ENCODE measurements at places on chromosomes 5 and 9.
A peak's percentile ranks its signal among the peaks of the same experiment; 100 is the strongest.

GRCh38 chr5:113068559-113068958 is 92.0 kb downstream of the DCP2 start:
- ATAC-seq: no peak

DNA sequence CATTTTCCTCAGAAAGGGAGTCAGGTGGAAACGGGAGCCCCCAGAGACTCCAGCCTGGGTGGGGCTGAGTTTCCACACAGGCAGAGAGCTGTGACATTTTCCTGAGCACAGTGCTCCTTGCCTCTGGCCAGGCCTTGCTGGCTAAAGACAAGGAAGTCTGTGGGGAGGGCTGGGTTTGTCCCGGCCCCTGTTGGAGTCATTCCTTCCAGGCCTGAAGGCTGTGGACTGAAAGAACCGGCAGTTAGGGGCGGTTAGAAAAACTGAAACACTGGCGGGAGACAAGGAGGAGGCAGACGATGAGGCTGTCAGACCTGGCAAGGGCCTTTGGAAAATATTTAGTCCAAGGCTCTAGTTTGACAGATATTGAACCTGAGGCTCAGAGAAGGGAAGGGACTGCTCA is 29.9 kb downstream of the COL15A1 start:
- ATAC-seq: no peak

DNA sequence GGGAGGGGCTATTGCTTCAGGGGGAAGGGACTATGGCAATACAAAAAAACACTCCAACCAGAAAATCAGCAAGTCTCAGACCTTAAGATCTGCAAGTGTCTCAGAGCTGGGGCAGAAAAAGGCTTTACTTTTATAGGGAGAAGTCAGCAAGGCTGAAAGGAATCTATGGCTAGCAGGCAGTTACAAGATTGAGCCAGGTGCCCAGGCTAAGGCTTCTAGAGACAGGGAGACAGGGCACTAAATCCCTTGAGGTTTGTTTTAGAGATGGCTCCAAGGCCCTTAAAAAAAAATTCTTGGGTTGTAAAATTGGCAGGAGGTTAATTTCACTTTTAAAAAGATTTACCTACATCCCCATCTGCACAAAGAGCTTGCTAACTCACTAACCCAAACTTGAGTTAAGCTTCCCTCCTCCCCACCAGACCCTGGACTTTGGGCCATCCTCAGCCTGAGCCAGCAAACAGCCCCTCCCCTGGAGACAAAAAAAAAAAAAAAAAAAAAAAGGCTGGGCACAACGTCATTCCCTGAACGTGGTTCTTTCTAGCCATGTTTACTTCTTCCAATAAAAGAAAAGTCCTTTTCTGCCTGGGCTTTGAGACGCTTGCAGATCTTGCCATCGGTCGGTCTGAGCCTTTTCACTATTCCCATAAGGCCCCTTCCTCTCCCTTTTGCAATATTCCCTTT is 17.9 kb downstream of the NIPAL4 start:
- ATAC-seq: no peak

DNA sequence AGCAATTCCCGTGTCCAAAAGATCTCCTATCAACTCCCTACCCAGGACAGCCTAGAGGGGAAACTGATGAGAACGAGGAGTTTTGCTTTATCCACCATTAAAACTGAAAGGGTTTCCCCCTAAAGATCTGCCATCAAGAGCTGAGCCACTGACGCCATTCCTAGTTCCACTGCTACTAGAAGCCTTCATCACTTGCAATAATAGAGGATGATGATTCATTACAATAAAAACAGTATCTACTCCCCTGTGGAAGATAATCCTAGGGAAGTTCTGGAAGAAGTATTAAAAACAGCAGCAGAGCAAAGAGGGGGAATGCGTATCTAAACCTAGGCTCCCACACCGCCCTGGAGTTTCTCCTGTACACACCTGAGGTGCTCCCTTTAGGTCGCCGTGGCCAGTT is 394.5 kb downstream of the BNC2 start:
- ATAC-seq: no peak

DNA sequence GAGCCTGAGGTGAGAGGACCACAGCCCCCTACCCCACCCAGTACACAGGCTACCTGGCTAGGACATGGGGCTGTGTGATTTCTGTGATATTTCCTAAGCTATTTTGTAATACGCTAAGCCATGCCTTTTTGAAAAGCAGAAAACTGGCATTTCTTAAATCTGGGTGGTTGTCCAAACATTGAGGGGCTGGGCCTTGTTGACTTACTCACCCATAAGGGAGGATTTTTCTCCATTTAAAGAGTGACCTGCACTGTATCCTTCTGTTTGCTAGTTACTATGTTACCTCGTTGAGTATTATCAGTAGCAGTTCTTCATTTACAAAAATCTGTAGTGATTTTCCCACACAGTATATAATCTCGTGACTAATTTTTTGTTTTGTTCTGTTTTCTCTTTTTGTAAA is 117.5 kb upstream of the OTULINL start:
- ATAC-seq: peak; percentile 79

- ATAC-seq: peak; percentile 90
Measured at GRCh38 chr5:83721953-83722901, 1.6 kb upstream of the HAPLN1 start.

DNA sequence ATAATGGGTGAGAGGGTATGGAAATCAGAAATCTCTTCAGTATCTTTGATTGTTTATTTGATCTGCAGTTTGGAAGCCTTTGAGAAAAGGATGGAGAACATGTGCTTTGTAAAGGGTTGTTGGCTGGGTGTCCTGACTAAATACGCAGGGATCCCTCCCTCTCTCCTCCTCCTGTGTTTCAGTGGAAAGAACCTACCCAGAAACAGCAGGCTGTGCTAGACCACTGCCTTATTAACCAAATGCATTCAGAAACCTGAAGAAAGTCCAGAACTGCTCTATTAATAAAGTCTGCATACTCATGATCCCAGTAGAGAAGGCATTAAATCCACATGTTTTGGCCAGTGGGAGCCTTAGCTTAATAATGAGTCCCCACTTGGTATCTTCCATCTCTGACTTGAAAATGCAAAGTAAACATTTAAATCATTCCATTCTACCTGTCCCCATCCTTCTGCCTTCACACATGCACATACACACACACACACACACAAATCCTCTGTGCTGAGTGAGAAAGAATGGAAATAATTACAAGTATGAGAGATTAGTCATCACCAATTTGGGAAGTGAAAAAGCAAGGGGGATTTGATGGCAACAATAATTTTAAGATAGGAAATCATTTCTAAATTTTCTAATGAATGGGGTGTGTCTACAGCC is 10.0 kb upstream of the LECT2 start:
- peak; percentile 61 for ATAC-seq

DNA sequence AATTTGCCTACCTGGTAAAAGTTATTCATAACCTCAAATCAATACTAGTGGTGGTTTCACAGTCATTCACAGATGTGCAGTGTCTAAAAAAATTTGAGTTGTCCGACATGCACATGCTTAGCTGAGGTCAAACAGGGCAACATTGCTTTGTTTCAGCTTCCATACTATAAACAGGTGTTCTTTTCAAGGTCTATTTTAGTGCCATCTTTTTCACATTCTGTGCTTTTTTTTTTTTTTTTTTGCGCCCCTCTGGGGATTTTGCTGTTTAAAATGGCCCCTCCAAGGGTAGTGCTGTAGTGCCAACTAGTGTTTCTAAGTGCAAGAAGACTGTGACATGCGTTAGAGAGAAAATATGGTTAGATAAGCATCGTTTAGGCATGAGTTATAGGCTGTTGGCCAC is 14.5 kb downstream of the PHAX start:
- no peak for ATAC-seq

DNA sequence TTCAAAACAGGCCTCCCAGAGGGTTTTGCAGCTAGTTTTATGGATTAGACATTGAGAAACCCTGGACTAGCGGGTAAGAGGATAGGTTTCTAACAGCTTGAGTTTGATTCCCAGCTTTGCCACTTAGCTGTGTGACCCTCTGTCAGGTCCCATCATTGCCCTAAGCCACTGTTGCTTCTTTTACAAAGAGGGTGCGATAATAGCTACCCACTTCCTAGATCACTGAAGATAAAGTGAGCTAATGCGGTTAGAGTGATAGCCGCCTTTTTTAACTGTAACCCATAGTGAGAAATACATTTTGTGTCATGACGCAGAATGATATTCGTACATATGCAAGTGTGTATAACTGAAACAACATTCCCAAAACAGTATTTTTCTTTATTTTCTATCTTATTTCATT is 40.3 kb downstream of the CSF1R start:
- ATAC-seq: no peak

DNA sequence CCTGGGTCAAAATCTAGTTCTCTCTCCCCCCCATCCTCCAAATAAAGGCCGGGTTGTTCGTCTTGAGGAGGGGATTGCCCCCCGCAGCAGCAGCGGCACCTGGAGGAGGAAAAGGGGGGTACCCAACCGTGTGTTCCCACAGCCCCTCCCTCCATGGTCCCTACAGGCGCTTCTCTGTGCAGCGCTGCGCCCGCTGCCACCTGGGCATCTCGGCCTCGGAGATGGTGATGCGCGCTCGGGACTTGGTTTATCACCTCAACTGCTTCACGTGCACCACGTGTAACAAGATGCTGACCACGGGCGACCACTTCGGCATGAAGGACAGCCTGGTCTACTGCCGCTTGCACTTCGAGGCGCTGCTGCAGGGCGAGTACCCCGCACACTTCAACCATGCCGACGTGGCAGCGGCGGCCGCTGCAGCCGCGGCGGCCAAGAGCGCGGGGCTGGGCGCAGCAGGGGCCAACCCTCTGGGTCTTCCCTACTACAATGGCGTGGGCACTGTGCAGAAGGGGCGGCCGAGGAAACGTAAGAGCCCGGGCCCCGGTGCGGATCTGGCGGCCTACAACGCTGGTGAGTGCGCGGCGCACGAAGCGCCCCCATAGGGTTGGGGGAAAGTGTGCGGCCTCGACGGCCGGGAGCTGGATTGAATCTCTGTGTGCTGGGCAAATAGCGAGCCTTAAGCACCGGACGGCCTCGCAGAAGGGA is 3.5 kb downstream of the LHX2 start:
- ATAC-seq: no peak

DNA sequence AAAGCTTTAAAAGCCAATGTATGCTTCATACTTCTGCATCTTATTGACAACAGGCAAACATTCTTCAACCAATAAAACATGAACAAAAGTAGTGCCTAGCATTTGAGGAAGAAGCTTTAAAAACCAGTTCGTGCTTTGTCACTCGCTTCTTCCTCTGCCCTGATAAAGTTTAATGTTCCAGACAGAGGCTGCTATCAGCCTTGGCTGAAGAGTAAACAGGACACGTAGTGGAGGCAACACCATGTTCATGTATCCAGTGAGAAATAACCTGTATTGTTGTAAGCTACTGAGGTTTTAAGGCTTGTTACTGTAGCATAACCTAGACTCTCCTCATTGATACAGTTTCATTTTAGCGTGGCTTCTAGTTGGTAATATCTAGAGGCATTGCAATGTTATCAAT is 3.2 kb upstream of the FUBP3 start:
- ATAC-seq: no peak

- ATAC-seq: no peak
Measured at GRCh38 chr5:109161914-109162683, 247.7 kb downstream of the PJA2 start.

DNA sequence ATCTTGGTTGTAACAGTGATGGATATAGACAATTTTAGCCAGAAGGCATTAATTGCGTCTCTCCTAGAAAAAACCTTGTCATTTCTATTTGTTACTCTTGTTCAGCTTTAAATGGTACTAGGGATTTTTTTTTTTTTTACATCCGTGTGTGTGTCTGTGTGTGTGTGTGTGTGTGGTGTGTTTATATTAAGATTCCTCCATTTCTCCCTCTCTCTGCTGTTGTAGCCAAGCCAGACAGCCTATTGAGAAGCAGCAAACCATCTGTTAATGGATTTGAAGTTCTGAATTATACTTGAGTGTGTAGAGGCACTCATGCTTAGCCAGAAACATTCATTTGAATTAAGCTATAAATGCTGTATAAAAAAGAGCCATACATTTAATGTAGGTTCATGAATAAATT is 72.3 kb downstream of the SLF1 start:
- ATAC-seq: peak; percentile 61

- no peak for ATAC-seq
Measured at GRCh38 chr5:52024359-52024758, 641.1 kb downstream of the ISL1 start.

GRCh38 chr9:124652615-124653393 is 118.3 kb downstream of the NR6A1 start:
- ATAC-seq: peak; percentile 22

- ATAC-seq: no peak
Measured at GRCh38 chr9:97924386-97924785, 2.1 kb upstream of the TRMO start.

DNA sequence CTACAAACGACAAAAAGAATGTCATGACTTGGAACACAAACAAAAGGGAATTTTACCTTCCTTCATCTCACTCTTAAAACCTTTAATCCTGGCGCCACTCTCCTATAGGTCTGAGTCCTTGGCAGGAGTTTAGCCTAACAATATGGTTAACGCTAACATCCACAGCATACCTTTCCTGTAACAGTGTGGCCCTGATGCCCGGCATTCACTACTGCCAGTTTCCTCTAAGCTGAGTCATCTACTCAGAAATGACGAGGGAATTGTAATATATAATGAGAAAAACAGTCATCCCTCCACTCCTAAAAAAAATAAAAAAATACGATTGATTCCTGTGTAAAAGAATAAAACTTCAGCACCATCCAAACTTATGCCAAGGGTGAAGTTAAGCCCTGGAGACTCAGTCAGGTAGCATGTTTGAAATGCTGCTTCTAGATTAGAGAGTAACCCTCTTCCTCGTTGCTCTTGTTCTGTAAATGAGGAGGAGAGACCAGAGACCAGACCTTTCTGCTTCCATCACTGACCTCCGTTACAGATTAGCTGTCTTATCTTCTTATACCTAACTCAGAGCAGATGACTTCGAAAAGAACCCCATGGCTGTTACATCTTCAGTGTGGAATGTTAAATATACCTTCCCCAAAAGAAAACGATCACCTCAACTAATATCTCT is 37.4 kb downstream of the CCDC125 start:
- peak; percentile 62 for ATAC-seq

- ATAC-seq: no peak
Measured at GRCh38 chr5:145557345-145557744, 277.8 kb downstream of the PRELID2 start.

DNA sequence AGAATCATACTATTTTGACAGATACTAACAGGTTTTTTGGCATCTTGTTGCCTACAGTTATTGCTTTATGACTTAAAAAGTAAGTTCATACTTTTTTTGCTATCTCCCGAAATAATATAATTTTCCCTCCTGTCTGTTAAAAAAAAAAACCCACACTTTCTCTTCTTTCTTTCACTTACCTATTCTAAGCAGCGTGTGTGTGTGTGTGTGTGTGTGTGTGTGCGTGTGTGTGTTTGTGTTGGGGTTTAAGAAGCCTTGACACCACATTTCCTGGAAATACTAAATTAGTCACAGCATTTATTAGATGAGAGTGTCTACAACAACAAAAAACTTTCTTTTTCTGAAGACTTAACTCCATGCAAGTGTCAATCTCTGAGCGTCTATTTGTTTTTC is 12.4 kb downstream of the TNFAIP8 start:
- ATAC-seq: no peak

DNA sequence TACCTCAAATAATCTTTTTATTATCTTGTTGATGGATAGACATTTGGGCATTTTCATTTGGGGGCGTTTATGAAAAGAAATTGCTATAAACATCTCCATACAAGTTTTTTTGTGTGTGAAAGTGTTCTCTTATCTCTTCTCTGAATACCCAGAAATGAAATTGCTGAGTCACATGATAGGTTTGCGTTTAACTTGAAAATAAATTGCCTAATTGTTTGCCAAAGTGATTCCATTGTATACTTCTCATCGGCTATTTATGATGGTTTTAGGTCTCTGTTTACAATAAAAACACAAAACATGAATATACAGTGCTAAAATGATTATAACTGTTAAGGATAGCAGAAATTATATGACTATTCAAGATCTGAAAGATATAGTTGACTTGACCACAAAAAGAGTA is 361.7 kb downstream of the TAF11L14 start:
- no peak for ATAC-seq
